ENCODE measurements at places on chromosomes 5 and 9.
A peak's percentile ranks its signal among the peaks of the same experiment; 100 is the strongest.

- no peak for DNase-seq
Measured at GRCh38 chr5:157651623-157652376, 438 bp downstream of the SOX30 start.

DNA sequence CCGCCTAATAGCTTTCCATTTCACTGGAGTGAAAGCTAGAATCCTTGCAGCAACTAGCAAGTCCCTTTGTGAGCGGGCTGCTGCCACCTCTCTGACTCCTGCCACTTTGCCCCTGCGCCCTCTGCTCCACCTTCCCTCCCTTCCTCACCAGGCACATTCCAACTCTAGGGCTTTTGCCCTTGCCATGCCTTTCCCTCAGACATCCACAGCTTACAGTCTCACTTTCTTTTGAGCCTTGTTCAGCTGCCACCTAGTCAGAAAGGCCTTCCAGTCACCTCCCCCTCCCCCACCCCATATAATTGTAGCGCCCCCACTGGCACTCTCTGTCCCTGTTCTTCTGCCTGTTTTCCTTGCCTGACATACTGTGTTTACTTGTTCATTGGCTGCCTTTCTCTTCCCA lies 31.0 kb downstream of the CYSTM1 start:
- no peak for DNase-seq

- no peak for DNase-seq
Measured at GRCh38 chr5:34751807-34752736, 86.9 kb upstream of the TTC23L start.

GRCh38 chr9:69502671-69503301 lies 169.4 kb downstream of the APBA1 start:
- DNase-seq: peak; percentile 1

DNA sequence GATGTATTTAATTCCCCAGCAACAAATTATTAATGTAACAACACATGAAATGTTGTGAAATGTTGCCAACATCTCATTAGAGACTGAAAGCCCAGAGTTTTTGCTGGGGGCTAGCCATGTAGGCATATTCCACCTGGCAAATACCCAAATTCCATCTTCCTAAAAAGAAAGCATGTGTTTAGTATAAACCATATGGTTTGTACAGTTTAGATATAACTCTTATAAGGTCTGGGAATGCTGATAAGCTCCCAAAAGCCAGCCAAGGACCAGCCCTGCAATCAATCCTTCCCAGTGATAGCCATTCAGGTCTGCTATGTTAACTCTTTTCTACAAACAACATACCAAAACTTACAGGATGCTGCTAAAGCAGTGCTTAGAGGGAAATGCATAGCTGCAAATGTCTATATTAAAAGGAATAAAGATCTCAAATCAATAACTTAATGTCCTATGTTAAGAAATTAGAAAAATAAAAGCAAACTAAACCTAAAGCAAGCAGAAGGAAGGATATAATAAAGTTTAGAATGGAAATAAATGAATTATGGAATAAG lies 158.9 kb downstream of the AUH start:
- no peak for DNase-seq

GRCh38 chr5:141149812-141150211 lies at the start of gene PCDHB6:
Gene PCDHB6, plus strand, starts transcription at chr5:141150057. Its CDS starts 201 bp downstream, at chr5:141150258.
- no peak for DNase-seq

DNA sequence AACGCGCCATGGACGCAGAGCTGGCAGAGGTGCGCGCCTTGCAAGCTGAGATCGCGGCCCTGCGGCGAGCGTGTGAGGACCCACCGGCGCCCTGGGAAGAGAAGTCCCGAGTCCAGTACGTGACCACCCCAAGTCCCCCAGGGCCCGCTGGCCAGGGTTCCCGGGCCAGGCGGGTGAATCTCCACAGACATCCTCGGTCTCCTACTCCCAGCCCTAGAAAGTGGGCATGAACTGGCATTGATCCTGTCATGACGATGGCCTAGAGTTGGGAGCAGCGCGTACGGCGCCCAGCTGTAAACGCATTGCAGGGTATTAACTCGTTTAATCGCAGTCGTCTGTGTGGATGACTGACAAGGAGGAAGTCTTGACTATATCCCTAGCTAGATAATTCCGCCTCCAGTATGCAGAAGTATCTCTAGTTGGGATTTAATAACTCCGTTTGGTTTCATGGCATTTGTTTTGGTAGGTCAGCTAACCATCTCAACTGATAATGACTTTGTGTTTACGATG lies 293 bp downstream of the CENPP start:
- DNase-seq: no peak

DNA sequence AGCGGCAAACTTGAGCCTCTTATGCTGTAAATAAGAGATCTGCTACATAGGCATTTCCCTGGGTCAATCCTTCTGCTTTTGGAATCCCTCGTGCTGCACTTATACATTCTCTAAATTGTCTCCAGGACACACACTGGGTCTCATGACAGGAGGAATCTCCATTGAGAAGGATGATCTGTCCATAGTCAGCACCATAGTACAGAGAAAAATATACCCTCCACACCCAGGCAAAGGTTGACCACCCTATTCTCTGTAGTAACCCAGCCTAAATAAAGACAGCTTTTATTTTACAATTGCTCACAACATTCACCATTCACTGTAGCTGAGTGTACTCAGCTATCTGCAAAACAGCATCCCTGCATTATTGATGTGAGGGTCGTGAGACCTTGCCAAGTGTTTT lies 111.2 kb downstream of the SV2C start:
- no peak for DNase-seq

- DNase-seq: no peak
Measured at GRCh38 chr5:54676481-54677340, 159.2 kb downstream of the SNX18 start.

- DNase-seq: peak; percentile 97
Measured at GRCh38 chr5:125412561-125413495, 666.4 kb upstream of the ZNF608 start.

- DNase-seq: no peak
Measured at GRCh38 chr5:135110785-135111596, 77.0 kb upstream of the PITX1 start.

Measured in HFF-Myc (cell line).